Glutamatergic neuron (in vitro differentiated cells): ENCODE measurements at places on chromosomes 1 and 21. TPM values are rescaled to one million over a fixed set of nuclear protein-coding genes. Genes with fewer than 3 reads are reported as not detected.

DNA sequence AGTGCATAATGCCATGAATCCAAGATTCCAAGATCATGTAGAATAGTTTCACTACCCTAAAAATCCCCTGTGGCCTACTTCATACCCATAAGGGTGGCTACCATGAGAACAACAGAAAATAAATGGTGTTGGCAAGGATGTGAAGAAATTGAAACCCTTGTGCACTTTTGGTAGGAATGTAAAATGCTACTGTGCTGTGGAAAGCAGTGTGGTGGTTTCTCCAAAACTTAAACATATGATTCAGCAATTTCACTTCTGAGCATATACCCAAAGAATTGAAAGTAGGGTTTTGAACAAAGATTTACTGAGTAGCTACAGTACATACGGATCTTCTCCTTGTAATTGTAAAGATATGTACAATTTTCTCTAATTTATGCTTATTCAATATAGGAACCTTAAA, 16.0 kb downstream of the FNBP1L start:
- DNase-seq = no peak

GRCh38 chr1:45385302-45385701, 45.1 kb upstream of the MUTYH start:
- DNase-seq = no peak

Gene OR2T35
- total RNA-seq = not detected

Gene ERVH48-1
- 0.59 TPM for total RNA-seq

Gene PALMD
- 5.1 TPM for total RNA-seq

GRCh38 chr1:201648066-201648906, 109.4 kb downstream of the NAV1 start:
- DNase-seq = peak; percentile 80

GRCh38 chr1:175632667-175633066, 110.7 kb downstream of the TNR start:
- no peak for DNase-seq

Gene HSD3B2
- total RNA-seq = not detected

- no peak for DNase-seq
Observed at GRCh38 chr1:7251454-7251800, 466.2 kb downstream of the CAMTA1 start.

Gene SLC16A4
- total RNA-seq = 4.4 TPM

DNA sequence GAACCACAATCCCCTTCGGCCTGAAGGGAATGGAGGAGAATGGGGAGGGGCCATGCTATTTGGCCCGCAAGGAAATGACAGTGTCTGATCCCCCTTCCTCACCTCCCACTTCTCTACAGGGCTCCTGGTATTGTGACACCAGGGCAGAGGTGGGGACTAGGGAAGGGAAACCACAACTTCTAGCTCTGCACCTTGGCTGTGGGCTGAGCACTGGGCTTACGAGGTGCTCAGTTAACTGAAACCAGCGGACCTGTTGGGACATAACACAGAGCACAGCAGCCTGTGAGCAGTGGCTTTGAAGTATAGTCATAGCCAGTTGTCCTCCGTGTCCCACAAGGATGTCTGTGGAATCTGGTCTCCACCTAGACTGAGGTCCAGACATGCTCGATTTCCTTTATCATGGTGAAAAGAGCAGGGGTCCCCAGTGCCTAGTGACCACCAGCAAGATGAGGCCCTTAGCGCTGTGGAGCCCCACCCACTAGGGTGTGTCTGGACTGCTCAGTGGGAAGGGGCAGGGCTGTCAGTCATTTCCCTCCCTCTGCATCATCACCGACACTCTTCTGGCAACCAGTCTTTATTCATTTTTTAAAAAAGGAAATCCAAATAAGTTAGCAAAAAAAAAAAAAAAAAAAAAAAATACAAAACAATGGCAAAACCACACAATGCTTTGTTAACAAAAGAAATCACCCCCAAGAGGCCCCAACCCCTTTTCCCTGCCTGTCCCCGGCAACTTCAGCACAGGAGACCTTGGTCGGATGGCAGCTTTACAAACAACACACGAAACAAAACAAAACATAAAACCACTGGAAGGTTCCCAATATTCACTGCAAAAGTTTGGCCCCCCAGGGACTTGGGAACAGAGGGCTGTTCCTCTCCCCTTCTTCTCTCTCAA, 3.0 kb downstream of the MYOG start:
- no peak for DNase-seq

Gene DNAJC28
- 5.3 TPM for total RNA-seq

DNA sequence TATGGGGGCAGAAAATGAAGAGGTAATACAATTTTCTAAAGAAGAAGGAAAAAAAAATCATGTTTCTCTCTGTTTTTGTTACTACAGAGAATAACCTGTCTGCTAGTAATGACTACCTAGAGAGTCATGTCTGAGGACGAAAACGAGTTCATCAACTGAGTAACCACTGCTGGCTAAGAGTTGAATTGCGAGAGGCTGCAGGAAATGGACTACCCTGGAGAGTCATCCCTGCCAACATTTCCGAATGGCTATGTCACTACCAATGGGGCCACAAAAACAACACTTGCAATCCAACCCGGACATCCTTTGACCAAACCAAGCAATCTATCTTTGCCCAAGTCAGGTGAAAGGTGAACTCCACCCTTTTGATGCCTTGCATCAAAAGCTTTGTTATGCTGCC, 120.6 kb downstream of the FCRL5 start:
- DNase-seq = no peak

Gene CD84
- not detected for total RNA-seq
